HT1080 (cell line): ENCODE measurements at places on chromosomes 5 and 9. TPM values are rescaled to one million over a fixed set of nuclear protein-coding genes. Genes with fewer than 3 reads are reported as not detected.

PDGFRB gene
- 2.2 and 5.4 TPM in 2 replicates for total RNA-seq

GRCh38 chr9:36877239-36877638, 156.8 kb downstream of the PAX5 start:
- DNase-seq, result no peak

DNA sequence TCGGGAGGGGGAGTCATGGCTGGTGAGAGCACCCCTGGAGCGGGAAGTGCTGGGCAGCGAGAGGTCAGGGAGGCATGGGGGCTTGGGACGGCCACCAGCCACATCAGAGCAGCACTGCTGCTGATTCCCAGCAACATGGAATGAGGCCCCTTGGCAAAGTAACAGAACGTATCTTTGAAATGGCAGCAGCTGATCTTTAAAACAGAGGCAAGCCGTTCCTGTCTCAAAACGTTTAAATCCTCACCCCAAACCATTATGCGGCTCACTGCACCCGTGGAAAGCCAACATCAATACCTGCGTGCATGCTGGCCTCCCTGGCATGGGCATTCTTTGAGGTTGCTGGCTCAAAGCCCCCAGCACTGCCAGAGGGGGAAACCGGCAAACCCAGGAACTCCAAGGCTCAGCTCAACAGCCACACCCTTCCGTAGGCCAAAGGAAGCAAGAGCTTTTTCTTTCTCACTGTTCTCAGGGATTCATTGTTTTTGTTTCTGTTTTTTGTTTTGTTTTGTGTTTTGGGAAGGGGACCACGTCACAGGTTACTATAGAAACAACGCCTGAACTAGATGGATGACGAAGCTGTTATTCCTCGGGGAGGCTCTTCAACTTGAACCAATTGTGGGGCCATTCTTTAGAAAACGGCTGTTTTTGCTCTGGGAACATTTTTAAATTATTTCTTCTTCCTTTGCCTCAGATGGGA, 28.1 kb upstream of the OBP2B start:
- peak; percentile 10 for DNase-seq

APBB3 gene
- 5.0 and 5.3 TPM in 2 replicates for total RNA-seq

GRCh38 chr5:126357585-126358342, 65.4 kb upstream of the GRAMD2B start:
- DNase-seq, result no peak

DNA sequence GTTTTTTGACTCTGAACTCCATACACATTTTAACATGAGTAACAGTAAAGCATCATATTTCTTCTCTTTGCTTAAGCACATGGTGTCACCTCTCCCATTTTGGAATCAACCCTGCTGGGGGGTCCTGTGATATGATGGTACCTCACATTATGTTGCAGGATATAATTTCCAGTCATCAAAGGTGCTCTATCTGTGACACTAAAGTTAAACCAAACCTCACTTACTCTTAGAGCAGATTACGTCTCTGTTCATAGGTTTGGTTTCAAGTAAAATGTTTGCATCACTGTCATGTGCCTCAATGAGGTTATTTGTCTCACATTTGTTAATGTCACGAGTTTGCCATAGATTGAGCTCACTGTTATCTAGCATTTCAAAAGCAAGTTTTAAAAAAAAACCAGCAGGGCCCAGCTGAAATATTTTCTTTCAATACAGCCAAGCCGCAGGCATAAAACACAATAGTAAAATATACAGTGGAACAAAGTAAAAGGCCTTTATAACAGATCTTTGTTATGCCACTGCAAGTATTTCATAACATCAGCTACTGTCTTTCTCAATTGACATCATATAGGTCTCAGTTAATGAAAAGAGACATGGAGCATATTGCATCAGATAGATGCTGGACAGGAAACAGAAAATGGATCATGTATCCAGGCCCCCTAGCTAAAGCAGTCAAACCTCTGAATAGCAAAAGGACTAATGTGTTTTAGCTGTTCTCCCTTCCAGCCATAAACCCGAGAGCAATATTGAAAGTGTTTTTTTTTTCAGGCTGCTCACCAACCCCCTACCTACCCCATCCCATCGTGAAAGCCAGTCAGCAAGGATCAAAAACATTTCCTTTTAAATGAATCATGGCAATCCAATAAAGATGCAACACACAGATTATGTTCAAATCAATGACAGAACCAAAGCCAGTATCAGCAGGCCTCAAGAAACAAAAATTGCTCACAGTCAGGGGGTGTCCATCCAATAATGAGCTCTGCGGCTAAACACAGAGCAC, 182.1 kb upstream of the ITGA1 start:
- no peak for DNase-seq

PAPPA gene
- total RNA-seq, result 3.7 and 5.4 TPM in 2 replicates

GRCh38 chr9:92501671-92502393, 19.5 kb upstream of the ASPN start:
- peak; percentile 20 for DNase-seq
